ENCODE measurements at places on chromosomes 4 and X.

DNA sequence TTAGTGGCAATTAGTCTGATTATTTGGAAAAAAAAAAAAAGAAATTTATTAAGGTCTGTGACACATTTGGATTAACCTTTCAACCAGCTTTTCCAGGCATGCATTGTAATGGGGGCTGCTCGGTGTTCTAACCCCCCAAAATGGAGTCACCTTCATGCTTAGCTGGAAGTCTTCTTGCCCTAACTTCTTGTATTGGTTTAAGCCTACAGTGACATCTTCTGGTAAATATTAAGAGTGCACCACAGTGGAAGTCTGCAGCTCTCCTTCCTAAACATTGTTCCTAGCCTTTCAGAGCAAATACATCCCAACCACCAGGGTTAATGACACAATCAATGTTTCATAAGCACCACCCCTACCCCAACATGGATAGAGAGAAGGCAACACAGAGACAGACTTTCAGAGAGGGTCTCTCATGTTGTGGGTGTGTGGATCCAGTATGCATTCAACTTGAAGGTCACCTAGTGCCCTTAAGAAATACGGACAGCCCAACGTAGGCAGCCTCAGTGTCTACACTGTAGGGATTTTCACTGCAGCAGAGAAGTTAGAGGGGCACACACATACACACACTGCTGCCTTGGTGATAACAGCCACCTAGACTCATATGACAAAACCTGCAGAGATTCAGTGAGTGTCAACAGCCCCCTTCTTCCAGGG is 142.9 kb upstream of the MBNL3 start:
- DNase-seq = no peak

GRCh38 chrX:69466546-69466945 is 37.6 kb upstream of the NALF2 start:
- no peak for DNase-seq

DNA sequence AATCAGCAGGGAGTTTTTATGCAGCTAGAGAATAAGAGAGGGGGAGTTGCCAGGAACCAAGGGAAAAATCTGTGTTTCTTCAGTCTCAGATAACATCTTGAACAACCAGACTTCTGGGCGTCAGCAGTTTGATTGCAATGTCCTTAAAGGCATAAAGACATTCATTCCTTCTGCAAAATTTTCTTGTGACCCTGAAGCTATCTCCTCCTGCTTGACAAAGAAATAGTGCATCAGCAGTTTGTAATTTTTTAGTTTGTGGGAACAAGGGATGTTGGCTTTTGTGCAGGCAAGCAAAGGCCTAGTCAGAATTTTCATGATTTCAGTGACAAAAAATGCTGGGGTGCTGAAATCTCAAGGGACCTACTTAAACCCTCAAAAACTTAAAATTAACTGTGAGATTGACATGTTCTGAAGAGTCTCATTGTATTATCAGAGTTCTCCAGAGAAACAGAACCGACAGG is 125.8 kb upstream of the UNC5C start:
- no peak for DNase-seq

DNA sequence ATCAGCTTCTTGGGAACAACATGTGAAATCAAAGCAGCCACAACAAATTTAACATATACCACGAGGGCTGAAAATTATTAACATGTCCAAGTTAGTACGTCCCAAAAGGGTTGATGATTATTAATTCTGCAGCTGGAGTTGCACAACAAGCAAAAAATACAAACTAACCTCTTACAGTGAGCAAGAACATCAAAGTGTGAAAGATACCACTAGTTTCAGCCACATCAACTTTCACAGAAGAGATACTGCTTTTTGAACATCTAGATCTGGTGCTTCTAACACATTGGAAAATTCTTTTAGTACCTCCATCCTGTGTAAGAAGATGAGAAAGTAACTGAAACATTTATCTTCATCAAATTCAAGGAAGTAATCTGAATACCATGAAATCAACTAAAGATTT is 334.1 kb downstream of the PCDH7 start:
- no peak for DNase-seq
